NCI-H1694 treated with DMSO at 0.1 percent for 48 hours (cell line): ENCODE measurements at places on chromosomes 3 and 15.
A peak's percentile ranks its signal among the peaks of the same experiment; 100 is the strongest.

GRCh38 chr3:23264413-23264812, 61.3 kb downstream of the UBE2E2 start:
- DNase-seq = no peak

DNA sequence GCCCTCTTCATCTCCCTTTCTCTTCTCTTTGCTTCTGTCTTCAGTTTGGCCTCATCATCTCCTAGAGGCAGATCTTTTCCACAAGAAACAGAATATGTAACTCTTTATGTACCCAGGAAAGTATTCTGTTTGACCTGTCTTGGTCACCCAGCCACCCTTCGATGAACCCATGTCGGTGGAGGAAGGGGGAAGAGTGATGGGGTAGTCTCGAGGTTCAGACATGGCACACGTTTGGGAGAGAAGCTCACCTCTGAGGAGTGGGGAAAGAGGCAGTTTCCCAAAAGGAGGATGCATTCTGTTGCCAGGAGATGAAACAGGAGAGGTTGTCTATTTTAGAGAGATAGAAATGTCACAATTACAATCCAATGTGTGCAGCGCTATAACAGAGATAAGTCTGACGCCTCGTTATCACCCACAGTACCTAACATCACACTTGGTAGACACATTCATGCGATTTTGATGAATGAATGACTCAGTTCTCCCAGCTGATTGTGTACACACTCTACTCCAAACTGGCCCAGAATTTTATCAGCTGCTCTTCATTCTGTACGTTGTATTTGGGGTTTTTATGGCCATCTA, 722 bp upstream of the CCDC50 start:
- DNase-seq = no peak

DNA sequence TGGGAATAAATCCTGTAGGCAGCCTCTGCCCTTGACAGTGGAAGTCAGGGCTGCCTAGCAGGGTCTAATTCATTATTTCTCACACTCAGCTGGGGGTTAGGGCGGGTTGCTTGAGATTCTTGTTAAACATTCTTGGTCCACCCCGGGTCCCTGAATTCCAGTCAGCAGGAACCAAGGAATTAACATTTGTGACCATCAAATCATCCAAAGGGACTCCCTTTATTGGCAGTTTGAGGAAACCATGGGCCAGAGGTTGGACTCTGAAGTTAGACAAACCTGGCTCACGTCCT, 122.8 kb downstream of the EEFSEC start:
- no peak for DNase-seq

- no peak for DNase-seq
Measured at GRCh38 chr3:126320517-126321293, 36.5 kb downstream of the KLF15 start.

GRCh38 chr3:49616491-49616941, 57.6 kb upstream of the APEH start:
- DNase-seq = no peak

DNA sequence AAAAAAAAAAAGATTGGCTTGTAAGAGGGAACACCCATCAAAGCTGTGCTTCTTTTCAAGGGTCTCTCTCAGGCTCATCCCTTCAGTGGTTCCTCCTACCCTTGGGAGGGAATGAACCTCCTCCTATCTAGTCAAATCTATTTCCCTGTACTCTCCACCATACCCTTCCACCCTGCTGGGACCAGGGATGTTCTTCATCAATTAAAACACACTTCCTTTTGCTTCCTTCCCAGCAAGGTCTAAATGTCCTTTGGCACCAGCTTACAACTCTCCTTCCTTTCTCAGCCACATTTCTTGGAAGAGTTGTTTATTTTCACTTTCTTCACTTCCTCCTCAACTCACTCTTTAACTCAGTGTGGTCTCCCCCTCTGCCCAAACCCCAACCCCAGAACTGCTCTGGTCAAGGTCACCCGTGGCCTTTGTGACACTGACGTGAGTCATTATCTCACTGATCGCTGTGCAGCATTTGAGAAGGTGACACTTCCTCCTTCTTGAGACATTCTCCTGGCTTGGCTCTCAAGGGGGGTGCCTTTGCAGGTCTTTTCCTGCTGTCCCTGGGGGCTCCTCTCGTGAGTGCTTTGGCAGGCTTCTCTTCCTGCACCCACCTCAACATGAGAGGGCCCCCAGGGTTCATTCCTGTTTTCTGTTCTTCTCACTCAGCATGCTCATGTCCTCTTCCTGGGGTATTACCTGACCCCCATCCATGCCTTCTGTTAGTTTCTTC, 210.5 kb upstream of the TLE3 start:
- no peak for DNase-seq

GRCh38 chr3:134772011-134772410, 23.0 kb upstream of the EPHB1 start:
- no peak for DNase-seq

DNA sequence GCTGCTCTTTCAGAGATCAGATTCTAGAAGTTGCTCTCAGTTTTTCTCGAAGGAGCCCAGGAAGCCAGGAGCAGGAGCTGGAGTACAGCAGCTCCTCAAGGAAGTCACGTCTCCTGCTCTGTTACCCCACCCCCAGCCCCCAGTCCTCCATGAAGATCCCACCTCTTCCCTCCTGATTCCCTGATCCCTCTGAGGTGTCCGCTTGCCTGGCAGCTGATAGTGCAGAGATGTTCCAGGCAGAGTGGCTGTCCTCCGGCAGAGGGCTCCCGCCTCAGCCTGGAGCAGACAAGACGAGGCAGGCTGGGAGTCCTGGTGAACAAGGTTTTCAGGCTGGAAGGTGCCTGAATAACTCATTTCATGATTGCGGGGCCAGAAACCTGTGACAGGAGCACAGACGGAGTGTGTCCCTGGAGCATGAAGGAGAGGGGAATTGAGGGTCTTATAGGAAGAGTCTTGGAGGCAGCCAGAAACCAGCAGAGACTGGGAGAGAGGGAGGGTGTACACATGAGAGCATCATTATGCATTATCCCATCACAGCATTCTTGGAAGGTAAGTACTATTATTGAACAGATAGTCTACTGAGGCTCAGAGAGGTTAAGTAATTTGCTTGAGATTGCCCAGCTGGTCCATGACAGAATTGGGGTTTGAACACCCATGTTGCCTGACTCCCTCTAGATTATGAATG, 1.2 kb downstream of the HRH1 start:
- DNase-seq = peak; percentile 49

DNA sequence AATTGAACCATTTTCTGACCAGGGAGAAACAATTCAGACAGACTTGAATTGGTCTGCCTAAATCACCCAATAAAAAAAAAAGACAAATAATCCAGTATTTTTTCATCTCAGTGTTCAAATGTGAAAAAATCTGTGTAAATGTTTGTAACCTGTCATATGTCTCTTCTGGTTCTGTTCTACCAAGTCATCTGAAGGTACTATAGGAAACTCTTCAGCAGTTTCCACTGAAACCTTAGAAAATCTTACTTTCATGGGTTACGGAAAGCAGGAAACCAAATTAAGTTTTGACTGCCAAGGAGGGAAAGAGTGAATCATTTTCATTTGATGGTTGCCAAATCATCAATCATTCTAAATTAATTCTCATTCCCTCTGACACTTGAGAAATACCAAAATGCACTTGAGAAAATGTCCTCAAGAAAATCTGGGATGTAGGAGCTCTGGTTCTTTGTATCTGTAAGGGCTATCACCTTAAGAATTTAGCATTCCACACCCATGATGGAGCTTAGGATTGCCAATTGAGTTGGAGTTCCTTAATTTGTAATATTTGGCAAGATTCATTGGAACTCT, 278.2 kb upstream of the KCNH8 start:
- no peak for DNase-seq

- no peak for DNase-seq
Measured at GRCh38 chr3:14772533-14773138, 46.1 kb upstream of the FGD5 start.

GRCh38 chr3:35649405-35649804, 10.1 kb downstream of the ARPP21 start:
- no peak for DNase-seq

GRCh38 chr3:66113542-66113941, 74.8 kb upstream of the MAGI1 start:
- no peak for DNase-seq

GRCh38 chr15:81312790-81313543, 11.0 kb downstream of the STARD5 start:
- no peak for DNase-seq

- DNase-seq = peak; percentile 4
Measured at GRCh38 chr3:185332026-185332735, 30.8 kb upstream of the MAP3K13 start.
